Lower leg skin (tissue), 4 donors: ENCODE measurements at places on chromosomes 6 and 20. TPM values are rescaled to one million over a fixed set of nuclear protein-coding genes. Genes with fewer than 3 reads are reported as not detected.

Gene KIZ
- 21.3 TPM for total RNA-seq

GRCh38 chr6:106474466-106474865, 113.9 kb downstream of the CRYBG1 start:
- no peak for DNase-seq

DNA sequence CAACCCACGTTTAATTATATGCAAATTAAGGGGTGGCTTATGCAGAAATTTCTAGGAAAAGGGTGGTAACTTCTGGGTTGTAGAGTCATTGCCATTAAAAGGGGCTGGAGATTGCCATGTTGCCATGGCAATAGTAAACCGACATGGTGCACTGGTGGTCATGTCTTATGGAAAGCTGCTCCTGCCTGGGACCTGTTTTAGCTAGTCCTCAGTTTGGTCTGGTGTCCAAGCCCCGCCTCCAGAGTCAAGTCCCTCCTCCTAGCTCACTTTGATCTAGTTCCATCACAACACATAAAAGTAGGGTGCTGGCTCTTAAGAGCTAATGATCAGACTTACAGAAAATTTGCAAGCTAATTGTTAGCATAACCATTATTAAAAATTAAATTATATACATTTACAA, 5.3 kb downstream of the SLC22A2 start:
- no peak for DNase-seq

- no peak for DNase-seq
These were observed 1.5 kb downstream of the NOL4L start for GRCh38 chr20:32583581-32584070.

DNA sequence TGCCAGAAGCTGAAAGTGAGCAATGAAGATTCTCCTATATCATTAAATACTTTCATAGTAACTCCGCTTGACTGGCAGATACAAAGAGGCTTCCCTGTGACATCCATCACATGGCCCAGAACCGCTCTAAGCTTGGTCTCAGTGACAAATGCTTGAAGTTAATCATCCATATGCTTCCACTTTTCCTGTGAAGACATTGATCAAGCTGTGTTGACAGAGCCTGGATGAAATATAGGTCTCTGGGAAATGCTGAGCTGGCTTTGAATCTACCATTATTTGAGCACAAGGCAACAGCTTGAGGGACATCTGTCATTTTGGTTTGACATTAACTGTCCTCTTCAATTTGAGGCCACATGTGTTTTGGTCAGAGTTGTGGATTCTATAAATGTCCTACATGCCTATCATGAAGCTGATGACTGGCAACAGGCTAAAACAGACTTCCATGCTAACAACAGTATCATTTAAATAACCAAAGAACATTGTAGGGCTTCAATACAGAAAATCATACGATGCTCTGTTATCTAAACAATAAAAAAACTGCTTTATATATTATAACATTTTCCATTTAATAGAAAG, 402.2 kb upstream of the IRAK1BP1 start:
- no peak for DNase-seq

- DNase-seq = no peak
These were observed 473.4 kb downstream of the PREX1 start for GRCh38 chr20:48354320-48354876.
